ENCODE measurements at places on chromosomes 1 and 21.

DNA sequence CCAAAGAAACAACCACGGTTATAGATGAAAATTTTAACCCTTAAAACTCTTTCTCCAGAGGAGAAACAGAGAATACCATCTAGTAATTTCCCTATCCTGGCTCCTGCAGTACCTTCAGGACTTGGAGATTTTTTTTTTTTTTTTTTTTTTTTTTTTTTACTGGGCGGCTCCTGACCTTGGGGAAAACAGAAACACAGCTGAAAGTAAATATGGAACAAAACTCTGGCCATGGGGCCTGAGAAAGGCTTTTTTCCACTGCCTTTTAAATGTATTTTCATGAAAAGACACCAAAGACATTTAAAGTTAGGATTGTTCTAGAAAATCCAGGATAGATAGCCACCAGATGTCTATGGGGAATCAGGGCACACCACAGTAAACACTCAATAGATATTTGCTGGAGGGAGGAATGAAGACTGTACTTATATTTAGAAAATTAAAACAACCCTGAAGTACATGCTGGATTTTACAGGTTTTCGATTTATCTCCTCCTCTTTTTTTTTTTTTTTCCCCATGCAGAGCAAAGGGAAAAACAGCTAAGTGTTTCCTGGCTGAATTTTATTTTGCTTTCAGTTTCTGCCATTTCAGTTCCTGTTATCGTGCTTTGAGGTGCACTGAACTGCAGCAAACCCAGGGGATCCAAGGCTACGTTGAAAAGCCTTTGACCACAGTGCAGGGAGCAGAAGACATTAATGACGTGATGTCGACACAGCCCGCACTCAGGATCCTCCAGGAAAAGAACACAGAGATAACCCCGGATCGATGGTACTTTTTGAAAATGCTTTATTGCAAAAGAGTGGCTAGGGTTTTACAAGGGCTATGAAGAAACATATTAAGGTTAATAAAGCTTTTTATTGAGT is 35.7 kb upstream of the CNN3 start:
- DNase-seq, result peak; percentile 37

- DNase-seq, result peak; percentile 35
These were observed 45.0 kb upstream of the ADARB1 start for GRCh38 chr21:45029298-45029947.

- no peak for DNase-seq
These were observed 316.4 kb upstream of the SGIP1 start for GRCh38 chr1:66217561-66217960.

DNA sequence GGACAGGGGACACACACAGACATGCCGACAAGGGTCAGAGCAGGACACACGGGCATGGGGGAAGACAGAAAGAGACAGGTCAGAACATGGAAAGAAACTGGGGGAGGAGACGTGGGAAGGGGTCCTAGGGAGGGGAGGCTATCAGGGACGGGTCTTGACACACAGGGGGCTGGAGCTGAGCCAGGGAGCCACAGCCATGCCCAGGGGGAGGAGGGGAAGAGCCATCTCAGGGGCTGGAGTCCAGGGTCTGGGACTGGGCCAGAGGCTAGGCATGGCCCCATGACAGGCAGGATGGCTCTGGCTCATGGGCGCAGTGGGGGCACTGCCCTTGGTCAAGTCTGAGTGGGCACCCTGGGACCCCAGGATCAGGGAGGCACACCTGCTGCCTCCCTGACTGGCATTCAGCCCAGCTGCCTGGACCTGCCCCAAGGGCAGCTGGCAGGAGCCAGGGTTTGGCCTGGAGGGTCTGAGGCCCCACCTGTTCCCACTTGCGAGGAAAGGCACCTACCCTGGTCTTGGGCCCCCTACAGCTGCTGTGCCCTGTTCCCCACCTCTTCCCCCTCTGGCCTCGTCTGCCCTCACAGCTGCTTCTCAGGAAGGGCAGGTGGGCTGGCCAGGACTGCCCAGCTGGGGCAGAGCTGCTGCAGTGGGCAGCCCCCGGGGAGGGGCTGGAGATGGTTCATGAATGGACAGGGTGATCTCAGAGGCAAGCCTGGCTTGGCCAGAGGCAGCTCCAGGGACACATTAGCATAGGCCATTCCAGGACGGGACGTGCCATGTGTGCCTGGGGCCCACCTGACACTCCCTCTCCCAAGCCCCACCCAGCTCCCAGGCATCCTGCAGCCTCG is 42.9 kb downstream of the HSPG2 start:
- DNase-seq, result no peak

GRCh38 chr1:152110860-152111514 is 4.3 kb downstream of the TCHH start:
- peak; percentile 67 for DNase-seq

GRCh38 chr1:172638885-172639831 is 19.7 kb upstream of the FASLG start:
- no peak for DNase-seq

- DNase-seq, result no peak
These were observed 115.7 kb upstream of the HIVEP3 start for GRCh38 chr1:42034426-42034825.

DNA sequence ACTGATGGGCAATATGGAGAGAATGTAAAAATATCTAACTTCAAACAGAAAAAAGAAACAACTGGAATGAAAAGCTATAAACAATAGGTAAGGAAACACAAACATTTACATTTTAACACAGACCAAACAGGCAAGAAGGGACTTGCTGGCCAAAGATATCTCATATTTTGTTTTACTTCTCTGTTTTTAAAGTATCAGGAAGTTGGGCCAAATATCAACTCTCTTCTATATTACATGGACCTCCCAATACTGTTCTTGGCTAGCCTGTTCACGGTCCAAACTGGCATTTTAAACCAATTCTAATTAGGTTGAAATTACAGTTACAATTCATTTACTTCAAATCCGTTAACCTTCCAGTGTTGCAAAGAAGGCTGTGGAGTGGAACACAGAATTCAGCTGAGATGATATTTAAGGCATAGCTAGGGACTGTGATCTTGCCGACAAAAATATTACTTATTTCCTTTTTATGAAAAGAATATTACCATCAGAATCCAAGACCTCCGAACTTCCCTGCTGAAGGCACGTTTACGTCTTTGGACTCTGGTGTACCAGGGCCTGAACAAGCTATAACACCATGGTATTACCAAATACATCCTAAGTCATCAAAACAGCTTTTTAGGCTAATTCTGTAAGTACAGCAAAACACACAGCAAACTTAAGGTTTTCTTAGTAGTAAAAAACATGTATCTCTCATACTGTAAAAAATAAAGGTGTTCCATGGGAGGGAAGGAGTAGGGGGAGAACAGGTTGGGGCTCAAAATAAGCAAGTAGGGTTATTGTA is 165.4 kb downstream of the RUNX1 start:
- DNase-seq, result no peak

- peak; percentile 79 for DNase-seq
These were observed 8.7 kb upstream of the TNFRSF14 start for GRCh38 chr1:2547210-2548067.

DNA sequence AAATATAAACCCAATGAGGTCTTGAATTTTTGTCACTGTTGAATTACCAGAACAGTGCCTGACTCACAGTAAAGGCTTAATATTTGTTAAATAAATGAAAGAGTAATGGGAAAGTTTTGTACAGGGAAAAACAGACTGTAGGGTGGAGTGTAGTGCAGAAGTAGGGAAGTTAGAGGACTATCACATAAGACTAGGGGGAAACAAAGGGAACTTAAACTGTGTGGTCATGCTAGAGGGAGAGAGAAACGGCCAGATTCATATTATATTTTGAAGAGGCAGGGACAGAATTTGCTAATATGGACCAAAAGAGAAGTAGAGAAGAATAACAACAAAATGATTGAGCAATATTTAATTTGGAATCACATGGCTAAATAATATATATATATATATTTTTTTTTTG is 14.8 kb downstream of the CTSK start:
- DNase-seq, result no peak

- DNase-seq, result no peak
These were observed 38.9 kb downstream of the EPHB2 start for GRCh38 chr1:22749503-22749902.

DNA sequence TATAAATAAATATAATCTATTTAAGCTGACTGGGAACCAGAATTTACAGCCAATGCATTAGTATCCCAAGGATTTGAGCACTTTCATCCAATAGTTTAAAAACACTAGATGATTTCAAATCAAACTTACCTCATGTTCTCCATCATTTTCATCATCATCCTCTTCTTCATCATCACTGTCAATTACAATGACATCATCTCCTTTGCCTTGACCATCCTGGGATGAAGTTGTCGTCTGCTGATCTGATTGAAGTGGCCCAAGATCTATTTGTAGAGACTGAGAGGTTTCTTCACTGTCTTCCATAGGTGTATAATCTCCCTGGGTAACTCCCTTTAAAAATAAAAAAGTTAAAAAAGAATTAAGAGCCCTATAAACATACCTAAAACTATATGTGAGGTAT is 47.7 kb downstream of the TPR start:
- no peak for DNase-seq

DNA sequence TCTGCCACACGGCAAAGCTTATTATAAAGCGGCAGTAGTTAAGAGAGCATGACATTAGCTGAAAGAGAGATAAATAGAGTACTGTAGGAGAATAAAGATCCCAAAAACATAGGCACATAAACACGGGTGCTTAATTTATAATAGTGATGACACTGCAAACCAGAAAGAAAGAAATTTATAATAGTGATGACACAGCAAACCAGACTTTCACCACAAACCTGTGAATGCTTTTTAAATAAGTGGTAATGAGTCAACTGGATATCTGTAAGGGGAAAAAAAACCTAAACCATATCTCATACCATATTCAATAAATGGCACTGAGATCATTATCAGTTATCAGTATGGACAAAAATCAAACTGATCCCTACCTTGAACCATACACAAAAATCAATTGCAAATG is 25.5 kb downstream of the USP1 start:
- no peak for DNase-seq

GRCh38 chr1:59041646-59042277 is 255.1 kb upstream of the FGGY start:
- no peak for DNase-seq

GRCh38 chr1:31239653-31240241 is at the start of gene NKAIN1:
Gene NKAIN1 (minus strand): TSS chr1:31239887. CDS start chr1:31239547, 340 bp downstream.
- DNase-seq, result no peak

GRCh38 chr1:25782608-25783201 is 17.3 kb upstream of the SELENON start:
- peak; percentile 41 for DNase-seq

DNA sequence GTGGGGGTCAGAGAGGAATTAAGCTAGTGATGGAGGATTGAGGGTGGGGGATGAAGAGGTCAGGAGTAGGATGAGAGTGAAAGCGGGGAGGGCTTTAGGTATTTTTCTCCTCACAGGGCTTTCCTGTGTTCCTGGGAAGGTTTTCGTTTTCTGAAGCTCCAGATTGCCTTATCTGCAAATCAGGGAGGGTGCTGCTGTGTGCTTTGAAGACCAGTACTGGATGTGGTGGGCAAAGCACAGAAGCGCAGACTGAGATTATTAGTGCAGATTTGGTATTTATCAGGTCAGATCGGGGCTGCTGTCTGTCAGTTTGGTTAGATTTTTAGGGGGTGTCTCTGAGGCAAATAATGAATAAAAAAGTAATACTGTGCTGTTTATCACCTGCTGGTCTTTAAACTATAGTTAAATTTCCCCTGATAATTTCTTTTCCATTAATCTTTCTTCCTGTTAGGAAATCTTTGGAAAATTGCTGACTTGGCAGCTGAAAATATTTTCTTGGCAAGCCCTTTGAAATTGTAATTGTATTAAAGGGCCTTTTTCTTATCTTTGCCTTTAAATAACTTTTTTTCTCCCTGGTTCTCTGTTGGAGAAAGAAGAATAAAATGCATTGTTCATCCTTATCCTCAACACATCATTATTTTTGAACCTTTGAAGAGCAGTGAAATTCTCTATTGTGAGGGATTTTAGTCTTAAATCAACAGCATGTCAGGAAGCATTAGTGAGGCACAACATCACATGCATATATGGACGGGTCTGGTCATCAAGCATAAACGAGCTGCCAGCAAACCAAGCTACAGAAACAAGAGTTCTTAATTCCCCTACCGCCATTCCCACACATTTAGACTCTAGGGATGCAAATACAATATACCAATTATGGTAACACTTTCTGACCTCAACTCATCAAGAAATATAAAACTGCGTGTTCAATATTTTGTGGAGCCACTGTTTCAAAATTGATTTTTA is 139.6 kb downstream of the S1PR1 start:
- no peak for DNase-seq

- peak; percentile 69 for DNase-seq
These were observed 97.5 kb upstream of the KIAA1614 start for GRCh38 chr1:180815188-180815587.

DNA sequence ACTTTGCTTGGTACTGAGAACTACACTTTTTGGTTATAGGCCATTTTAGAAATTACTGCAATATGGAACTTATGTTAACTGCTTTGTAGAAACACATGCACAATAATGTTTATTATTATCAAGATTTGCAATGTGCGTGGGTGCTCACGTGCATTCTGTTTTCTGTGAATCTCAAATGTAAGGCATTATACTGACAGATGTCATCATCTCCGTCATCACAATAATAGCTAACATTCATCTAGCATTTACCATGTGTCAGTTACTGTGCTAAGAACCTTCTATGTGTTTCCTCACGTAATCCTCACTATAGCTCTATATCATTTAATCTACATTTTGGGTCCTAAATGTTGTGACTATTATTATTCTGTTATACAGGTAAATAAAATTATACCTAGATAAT is 1214.8 kb upstream of the ADGRL4 start:
- no peak for DNase-seq

DNA sequence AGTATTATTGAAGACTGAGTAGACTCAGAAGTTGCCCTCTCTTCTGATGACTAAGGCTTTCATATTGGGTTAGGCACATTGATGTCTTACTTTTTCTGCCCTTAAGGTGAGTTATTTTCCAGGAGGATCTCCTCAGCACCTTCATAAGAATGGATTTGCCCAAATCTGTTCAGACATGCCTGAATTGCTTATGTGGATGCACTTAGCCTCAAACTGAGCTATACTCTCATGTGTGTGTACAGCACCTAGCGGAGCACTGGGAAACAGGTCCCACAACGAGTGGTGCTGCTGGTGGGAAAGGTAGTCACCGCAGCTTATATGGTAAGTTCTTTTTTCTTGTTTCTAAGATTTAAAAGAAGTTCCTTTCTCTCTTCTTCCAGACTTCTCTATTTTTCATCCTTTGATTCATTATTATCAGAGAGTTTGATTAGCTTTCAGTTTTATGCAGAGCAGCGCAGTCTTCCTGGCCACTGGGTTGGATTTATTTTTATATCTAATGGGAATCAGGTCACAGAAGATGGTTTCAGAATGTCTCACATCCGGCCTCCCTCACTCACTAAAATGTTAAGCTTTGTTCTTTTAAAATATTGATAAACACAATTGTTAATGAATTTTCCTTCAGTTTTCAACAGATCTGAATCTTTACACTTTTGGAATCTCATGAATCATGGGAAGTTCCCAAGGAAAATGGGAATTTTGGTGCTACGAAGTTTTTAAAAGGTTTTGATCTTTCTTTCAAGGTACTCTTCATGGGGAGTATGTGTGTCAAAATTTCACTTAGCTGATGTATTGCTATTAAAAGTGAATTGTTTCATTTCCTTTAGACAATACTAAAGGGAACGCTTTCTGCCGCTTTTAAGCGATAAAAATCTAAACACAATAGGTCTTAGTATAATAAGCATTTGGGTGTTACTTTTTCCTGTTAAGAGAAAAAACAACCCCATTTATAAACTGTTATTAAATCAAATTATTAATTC is 58.5 kb downstream of the EXTL2 start:
- no peak for DNase-seq

GRCh38 chr1:23202263-23202749 is 15.0 kb downstream of the HTR1D start:
- DNase-seq, result peak; percentile 57

Data from DMS153 (cell line).